ENCODE measurements at places on chromosomes 13 and 19. TPM values are rescaled to one million over a fixed set of nuclear protein-coding genes. Genes with fewer than 3 reads are reported as not detected.

- no peak for DNase-seq
These were observed 250.3 kb upstream of the ATXN8OS start for GRCh38 chr13:69857183-69857821.

The PCDH17 gene
- 18.5 TPM for total RNA-seq

The NPHS1 gene
- 0.25 TPM for total RNA-seq

The ADPRHL1 gene
- 1.5 TPM for total RNA-seq

The PRX gene
- 4.5 TPM for total RNA-seq

Data from kidney (tissue), 22 donors.